Stimulated activated naive CD4-positive, alpha-beta T cell (primary cell): ENCODE measurements at places on chromosomes 11 and 22.

DNA sequence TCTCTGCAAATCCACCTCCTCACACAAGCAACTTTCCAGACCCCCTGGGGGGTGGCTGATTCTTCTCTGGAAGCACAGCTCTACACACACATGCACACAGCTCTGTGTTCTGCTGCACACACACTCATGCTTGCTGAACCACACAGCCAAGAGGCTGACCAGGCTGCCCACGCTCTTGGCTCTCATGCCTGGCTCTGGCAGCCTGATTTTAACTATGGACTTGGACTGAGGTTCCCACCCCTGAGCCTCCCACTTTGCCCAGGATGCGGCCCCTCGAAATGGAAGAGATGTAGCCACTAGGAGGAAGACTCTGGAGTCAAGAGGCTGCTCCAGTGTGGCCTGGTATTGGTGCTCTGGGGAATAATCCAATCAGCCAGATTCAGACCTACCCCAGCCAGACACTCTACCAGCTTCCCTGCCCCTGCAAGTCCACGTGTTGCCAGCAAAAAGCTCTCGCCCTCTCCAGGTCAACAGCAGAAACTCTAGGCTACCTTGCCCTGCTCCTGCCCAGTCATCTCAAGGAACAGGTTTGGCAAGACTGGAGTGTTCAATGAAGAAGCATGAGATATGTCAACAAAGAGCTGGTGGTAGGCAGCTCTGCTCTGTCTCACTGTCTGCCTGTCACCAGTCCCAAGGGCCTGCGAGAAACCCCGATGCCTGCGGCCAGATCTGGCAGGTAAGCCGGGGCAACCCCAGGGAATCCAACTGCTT is 8.8 kb upstream of the CASTOR1 start:
- DNase-seq, result no peak

GRCh38 chr11:125945011-125945796 is 640 bp upstream of the VSIG10L2 start:
- no peak for DNase-seq

DNA sequence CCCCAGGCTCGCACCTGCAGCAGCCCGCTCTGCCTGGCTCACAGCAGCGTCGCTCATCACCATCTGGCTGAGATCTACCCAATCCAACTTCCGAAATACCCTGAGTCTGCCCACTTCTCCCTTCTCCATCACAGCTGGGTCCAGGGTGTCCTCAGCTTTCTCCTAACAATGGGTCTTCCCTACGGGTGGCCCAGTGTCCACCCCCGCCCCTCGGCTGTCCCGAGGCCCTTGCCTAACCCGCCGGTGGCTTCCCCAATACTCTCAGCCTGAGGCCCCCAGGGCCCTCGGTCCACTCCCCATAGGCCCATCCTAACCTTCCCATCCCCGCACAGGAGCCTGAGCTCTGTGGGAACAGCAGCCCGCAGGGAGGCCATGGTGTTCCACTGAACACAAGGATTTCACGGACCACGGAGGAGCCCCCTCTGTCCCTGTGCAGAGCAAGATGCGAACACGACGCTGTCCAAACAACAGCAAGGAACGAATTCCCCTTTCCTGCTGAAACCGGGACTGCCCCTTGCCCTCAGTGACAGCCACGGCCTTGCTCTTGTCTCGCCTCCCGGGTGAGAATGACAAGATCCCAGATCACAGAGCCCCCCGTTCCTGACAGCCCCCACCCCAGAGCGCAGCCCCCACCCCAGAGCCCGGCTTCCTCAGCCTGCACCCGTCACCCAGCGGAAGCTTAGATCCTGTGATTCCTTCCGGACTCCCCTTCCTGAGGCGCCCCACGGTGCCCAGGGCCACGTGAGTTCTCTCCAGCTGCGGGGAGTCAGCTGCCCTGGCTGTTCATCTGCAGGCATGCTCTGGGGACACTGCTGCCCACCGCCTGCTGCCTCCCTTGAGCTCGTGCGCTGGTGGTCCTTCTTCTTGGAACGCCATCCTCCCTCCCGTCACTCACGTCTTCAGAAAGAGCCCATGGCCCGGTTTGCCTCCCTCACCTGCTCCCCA is 48.8 kb upstream of the CARS1 start:
- DNase-seq, result no peak

GRCh38 chr11:41954034-41954433 is 494.6 kb upstream of the LRRC4C start:
- DNase-seq, result no peak

- no peak for DNase-seq
Observed at GRCh38 chr11:10317776-10318526, 13.1 kb downstream of the ADM start.

- no peak for DNase-seq
Observed at GRCh38 chr11:65298655-65299179, 15.9 kb upstream of the CDC42EP2 start.

DNA sequence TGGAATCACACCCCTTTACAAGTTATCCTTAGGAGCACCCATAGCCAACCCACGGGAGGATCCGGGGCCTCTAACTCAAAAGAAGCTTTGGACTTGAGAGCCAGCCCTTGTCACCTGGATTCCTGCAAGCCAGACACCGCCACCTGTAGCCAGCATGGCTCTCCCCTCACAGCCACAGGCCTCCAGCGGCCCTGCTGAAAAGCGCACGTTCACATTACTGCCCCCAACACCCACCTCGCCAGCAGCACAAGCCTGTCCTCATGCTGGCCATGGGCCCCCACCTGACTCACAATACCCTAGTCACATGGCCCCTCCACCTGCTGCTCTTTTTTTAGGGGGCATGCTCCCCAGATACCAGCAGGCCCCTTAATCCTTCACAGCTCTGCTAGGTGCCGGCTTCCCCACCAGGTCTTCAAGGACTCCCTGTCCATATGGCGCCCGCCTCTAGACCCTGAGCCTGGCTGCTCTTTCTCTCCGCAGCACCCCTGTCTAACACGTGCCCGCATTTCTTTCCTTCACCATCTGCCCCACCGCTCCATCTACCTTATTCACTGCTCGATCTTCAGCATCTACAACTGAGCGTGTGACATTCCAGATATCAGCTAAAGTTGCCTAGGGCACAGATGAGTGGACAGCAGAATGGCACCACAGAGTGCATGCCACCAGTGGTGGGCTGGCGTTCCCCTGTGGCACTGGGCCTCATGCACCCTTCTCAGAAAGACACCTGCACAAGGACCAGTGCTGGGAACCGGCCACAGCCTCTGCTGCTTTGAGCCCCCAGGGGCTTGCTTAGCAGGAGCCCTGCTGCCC is 6.6 kb downstream of the CARS1 start:
- no peak for DNase-seq

GRCh38 chr11:125271483-125272091 is 107.0 kb downstream of the PKNOX2 start:
- no peak for DNase-seq

DNA sequence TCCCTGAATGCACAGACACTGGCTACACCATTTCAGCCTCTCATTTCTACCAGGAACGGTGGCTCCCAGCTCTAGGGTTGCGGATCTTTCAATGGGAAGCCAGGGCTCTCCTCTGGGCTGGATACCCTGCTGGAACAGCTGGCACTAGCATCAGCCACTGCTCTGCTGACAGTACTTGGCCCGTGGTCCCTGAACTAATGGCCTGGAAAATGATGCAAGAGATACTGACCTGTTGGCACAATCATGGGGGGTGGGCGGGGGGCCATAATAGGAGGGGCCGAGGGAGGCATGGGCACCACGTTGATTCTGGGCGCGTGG is 10.7 kb upstream of the TBC1D10A start:
- DNase-seq, result no peak

GRCh38 chr11:116217006-116217405 is 555.8 kb downstream of the BUD13 start:
- DNase-seq, result no peak

GRCh38 chr11:76049511-76049910 is 156.8 kb downstream of the WNT11 start:
- no peak for DNase-seq

GRCh38 chr11:5505363-5506048 is 4.3 kb downstream of the UBQLN3 start:
- no peak for DNase-seq

DNA sequence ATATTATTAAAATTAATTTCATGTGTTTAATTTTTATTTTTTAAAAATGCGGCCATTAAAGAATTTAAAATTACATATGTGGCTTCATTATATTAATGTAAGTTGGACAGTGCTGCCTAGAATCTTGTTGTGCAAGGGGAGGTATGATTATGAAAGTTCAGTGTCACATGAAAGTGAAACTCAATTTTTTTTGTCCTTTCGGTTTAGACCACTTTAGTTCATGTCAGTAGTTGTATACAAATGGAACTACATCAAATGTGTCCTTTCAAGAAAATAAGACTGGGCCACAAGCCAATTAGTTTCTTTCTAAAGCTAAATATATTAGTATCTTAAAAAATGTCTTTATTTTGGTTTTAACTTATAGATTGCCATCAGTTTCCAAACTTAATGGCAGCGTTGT is 35.7 kb downstream of the TBCEL start:
- no peak for DNase-seq

DNA sequence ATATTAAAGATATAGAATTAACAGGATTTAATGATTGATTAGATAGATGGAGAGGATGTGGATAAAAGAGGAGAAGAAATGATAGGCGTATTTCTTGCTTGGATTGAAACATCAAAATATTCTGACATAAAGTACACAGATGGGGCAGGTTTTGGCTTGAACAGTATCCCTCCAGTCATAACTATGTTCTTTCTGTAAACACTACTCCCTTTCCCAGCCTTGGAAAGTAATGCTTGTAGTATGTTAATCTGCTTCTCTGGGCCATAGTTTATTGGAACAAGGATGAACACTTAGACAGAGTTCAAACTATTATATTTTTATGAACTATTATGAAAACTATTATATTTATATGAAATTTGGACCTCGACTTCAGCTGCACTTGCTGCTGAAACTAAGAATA is 419.2 kb downstream of the AASDHPPT start:
- no peak for DNase-seq

DNA sequence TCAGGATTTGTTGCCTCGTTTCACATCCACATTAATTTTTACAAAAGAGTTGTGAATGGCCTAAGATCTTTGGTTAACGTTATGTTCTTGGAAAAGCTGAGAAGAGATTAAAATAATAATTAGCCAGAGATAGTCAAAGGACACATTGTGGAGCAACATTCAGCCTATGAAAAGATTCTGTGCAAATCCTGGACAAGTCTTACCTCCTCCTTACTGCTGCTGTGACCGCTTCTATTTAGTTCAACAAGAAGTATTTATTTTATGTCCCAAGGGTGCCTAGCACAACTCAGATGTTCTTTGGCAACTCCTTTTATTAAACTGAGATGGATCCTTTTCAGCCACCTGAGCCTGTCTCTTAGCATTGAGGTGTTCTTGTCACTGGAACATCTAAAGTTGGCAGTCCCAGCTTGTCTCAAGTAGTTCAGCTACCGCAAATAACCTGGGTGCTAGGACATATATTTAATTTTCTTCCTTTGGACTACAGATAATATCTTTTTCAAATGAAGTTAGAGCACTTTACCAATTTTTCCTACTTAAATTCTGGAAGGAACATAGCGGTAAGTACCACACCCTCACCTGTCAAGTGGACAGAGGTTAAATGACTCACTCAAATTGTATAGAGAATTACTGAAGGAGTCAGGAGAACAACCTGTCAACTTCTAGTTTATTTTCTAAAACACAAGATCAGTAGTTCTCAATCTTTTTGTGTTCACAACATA is 80.5 kb upstream of the CHRM4 start:
- no peak for DNase-seq

- DNase-seq, result no peak
Observed at GRCh38 chr11:23315286-23315685, 455.0 kb upstream of the CCDC179 start.

DNA sequence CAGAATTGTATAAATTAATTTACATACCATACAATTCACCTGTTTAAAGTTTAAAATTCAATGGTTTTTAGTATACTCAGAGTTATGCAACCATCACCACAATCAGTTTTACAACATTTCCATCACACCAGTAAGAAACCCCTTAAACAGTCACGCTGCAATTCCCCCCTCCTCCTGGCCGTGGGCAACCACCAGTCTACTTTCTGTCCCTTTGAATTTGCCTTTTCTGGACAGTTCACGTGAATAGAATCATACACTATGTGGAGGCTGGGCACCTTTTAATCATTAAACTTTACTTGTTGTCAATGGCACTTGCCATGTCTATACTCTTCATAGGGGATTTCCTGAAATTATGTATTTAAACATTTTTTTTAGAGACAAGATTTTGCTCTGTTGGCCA is 20.1 kb upstream of the SWAP70 start:
- DNase-seq, result no peak

DNA sequence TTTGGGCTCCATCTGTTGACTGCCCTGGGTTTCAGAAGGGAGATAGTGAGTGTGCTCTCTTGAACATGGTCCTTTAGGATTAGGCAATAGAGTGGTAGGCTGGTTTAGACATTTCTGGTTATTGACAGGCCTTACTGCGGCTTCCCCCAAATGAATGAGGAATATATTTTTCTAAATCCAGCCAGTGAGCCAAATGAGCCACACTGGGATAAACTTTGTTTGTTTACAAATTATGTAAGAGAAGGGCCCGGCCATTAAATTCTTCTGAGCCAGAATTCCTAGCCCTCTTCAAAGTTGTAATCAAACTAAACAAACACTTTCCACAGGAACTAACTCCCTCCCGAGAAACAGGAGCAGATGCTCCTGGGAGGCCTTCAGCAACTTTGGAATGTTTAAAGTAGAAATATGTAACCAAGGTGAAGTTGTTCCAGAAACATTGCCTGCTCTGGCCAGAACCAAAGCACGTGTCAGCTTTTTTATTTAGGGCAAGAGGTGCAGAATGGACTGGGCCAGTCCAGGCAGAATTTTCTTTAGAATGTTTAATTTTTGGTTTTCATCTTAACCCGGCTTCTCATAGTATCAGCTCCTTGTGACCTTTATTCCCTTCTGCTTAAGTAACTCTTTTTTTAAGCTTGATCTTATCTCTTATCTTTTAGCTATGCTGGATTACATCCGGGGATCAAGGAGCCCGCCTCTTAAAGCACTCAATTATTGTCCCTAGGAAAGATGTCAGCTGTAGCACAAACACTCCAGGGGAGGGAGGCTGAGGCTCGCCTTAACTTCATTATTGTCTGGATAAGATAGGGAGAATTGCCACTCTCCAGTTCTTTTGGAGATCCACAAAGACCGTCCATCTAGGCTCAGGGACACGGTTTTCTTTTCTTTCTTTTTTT is 28.7 kb downstream of the ZNRF3 start:
- no peak for DNase-seq

GRCh38 chr11:78127403-78127802 is 12.0 kb downstream of the ALG8 start:
- no peak for DNase-seq

DNA sequence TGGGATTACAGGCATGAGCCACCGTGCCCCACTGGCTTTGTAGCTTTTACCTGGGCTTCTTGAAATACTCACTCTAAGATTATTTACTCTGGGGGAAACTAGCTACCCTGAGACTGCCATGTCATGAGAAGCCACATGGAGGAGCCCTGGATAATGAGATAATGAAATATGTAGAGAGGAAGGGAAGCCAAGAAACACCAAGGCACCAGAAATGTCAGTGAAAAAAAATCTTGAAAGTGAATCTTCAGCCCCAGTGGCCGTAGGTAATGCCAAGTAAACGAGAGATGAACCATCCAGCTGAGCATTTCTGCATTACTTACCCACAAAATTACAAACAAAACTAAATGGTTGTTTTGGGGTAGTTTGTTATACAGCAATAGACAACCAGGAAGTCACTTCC is 125.6 kb downstream of the APIP start:
- DNase-seq, result no peak
